ENCODE measurements at places on chromosomes 1 and 21.

DNA sequence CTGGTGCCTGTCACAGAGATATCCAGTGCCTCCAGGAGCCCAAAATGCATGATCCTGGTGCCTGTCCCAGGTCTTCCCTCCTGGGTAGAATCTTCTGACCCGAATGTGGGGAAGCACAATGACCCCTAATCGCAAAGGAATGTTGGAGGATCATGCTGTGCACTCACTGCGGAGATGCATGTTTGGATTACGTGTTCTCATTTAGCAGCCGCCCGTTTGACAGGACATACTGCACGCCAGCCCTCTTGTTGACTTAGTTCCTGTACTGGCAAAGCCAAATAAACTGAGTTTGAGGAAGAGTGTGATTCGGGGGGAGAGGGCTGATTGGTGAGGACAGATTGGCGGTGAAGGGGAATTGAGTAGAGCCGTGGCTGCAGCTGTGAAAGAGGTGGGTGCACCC is 85.9 kb upstream of the SIM2 start:
- DNase-seq: no peak

GRCh38 chr1:172777767-172778166 is 118.9 kb downstream of the FASLG start:
- DNase-seq: no peak

GRCh38 chr1:219573158-219573557 is 39.7 kb downstream of the ZC3H11B start:
- DNase-seq: no peak

DNA sequence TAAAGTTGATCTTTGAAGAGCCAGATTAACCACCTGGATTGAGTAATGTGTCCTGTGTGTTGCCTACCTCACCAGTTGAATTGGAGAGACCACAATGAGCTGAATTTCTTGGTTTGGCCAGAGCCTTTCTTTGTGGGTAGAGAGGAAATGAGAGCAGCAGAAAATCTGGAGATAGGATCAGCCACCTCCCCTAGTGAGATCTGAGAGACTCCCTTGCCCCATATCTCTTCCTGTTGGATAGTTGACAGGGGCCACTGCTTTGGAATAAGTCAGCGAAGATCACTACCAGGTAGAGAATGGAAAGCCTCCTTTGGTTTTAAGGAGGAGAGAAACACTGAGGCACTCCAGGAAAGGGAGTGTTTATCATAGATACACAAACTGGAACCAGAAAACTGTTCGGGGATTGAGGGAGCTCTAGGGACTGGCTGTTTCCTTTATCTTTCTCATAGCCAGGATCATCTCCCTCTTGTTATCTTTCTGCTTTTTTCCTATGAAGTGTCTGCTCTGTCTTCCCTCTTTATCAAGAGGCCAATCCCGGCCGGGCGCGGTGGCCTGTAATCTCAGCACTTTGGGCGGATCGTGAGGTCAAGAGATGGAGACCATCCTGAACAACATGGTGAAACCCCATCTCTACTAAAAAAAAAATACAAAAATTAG is 21.3 kb upstream of the ZNF326 start:
- no peak for DNase-seq

DNA sequence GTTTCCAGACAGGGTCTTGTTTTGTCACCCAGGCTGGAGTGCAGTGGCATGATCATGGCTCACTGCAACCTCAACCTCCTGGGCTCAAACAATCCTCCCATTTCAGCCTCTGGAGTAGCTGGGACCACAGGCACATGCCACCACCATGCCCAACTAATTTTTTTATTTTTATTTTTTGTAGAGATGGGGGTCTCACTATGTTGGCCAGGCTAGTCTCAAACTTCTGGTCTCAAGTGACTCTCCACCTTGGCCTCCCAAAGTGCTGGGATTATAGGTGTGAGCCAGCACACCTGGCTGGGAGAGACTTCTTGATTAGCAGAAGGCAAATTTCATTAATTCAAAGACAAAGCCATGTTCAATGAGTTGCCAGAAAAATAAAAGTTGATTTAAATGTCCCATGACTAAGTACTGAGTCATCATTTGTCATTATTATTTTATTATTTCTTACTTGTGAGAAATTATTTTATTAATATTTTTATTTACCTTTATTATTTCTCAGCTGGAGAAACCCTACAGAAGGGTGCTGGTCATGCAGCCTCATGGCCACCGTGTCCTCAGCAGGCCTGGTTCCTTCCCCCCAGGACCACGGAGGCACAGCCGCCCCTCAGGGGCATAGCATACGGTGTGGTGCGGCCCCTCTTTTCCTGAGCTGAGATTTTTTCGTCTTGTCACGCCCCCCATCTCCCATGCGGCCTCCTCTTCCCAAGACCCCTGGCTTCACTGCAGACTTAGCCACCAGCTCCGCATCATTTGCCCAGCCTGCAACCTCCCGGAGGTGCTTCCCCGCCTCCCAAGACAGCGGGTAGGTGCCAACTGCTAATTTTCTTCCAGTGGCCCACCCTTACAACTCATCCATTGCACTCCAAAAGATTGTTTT is 55.3 kb upstream of the SIM2 start:
- no peak for DNase-seq

DNA sequence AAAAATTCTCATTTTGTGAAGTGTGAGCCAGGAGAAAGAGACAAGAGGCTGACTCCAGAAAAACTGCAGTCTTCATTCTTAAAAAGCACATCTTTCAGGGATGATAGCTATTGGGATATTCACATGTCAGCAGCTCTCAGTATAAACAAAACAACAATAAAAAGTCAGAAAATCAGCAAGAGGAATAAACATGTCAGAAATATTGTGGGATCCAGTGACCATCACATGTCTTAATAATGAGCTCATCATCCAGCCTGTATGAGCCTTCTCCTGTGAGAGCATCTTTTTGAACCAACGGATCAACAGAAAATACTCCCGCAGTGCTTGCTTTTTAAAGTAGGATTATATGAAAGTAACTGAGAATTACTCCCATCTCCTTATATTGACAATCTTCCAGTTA is 241.6 kb downstream of the SMYD3 start:
- DNase-seq: no peak

- DNase-seq: peak; percentile 31
These were observed 78.1 kb downstream of the DDR2 start for GRCh38 chr1:162710345-162710744.

- no peak for DNase-seq
These were observed 40.5 kb downstream of the DISC1 start for GRCh38 chr1:231666937-231667608.

- DNase-seq: no peak
These were observed 71.5 kb upstream of the RGS4 start for GRCh38 chr1:162997499-162998285.

DNA sequence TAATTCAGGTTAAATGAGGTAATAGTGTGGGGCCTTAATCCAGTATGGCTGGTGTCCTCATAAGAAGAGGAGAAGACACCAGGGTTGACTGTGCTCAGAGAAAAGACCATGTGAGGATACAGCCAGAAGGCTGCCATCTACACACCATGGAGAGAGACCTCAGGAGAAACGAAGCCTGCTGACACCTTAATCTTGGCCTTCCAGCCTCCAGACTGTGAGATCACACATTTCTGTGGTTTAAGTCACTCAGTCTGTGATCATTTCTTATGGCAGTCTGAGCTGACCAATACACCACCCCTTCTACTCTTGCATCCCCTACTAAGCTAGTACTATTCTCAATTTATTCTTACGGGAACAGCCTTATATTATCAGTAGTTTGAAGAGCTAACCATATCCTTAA is 310.0 kb downstream of the ZP4 start:
- no peak for DNase-seq

All from endothelial cell of umbilical vein (primary cell).